ENCODE measurements at places on chromosomes 2 and 18.
A peak's percentile ranks its signal among the peaks of the same experiment; 100 is the strongest.

GRCh38 chr18:43620936-43621335 lies 343.6 kb upstream of the SYT4 start:
- peak; percentile 4 for DNase-seq

DNA sequence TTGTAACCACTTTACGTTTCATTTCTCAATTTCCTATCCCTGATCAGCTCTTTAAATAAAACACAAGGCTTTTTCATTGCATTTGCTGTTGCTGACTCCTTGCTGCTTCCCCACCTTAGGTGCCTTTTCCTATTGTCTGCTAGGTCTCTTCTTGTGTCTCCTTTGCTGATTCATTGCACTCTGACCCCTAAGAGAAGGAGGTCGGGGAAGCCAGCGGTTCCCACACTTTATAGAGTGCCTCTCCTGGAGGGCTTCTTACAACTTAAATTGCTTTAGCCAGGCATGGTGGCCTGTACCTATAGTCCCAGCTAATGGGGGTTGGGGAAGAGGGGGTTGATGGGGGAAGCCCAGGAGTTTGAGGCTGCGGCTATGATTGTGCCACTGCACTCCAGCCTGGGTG lies 495.0 kb downstream of the DLGAP1 start:
- DNase-seq: no peak

GRCh38 chr18:44682201-44682870 lies 1.6 kb downstream of the SETBP1 start:
- DNase-seq: no peak

GRCh38 chr18:24023185-24023814 lies 8.7 kb downstream of the TTC39C start:
- DNase-seq: no peak

DNA sequence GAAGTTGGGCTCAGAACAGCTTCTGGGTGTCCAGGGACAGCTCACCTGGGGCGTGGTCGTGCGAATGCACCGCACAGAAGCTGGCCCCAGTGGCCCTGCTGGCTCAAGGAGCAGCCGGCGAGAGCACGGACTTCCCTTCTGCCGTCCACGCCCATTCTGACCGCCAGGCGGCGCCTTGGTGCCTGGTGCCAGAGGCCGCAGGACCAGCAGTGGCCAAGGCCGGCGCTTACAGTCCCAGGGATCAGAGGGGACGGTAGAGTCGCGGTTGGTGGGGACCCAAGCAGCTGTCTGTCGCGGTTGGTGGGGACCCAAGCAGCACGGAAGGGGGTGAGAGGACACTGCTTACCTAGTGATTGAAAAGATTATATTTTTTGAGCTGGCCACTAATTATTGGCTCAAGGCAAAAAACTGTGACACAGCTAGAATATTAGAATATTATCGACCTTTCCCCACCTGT lies 25.7 kb downstream of the NPPC start:
- no peak for DNase-seq

- no peak for DNase-seq
Measured at GRCh38 chr2:219630770-219631405, 3.5 kb downstream of the SLC4A3 start.

GRCh38 chr2:42045352-42045751 lies 2.5 kb upstream of the PKDCC start:
- DNase-seq: no peak

- no peak for DNase-seq
Measured at GRCh38 chr2:44939106-44940048, 2.1 kb upstream of the SIX3 start.

- DNase-seq: no peak
Measured at GRCh38 chr2:238462782-238463396, 36.2 kb downstream of the ASB1 start.

GRCh38 chr2:156937430-156937829 lies 320.1 kb upstream of the GALNT5 start:
- no peak for DNase-seq

- DNase-seq: no peak
Measured at GRCh38 chr2:60608679-60609078, 55.2 kb upstream of the BCL11A start.

GRCh38 chr18:34158881-34159690 lies 65.6 kb downstream of the NOL4 start:
- DNase-seq: no peak

- no peak for DNase-seq
Measured at GRCh38 chr2:14635391-14635871, 2.9 kb downstream of the LRATD1 start.

GRCh38 chr18:1133541-1133940 lies 228.9 kb downstream of the ADCYAP1 start:
- DNase-seq: no peak

DNA sequence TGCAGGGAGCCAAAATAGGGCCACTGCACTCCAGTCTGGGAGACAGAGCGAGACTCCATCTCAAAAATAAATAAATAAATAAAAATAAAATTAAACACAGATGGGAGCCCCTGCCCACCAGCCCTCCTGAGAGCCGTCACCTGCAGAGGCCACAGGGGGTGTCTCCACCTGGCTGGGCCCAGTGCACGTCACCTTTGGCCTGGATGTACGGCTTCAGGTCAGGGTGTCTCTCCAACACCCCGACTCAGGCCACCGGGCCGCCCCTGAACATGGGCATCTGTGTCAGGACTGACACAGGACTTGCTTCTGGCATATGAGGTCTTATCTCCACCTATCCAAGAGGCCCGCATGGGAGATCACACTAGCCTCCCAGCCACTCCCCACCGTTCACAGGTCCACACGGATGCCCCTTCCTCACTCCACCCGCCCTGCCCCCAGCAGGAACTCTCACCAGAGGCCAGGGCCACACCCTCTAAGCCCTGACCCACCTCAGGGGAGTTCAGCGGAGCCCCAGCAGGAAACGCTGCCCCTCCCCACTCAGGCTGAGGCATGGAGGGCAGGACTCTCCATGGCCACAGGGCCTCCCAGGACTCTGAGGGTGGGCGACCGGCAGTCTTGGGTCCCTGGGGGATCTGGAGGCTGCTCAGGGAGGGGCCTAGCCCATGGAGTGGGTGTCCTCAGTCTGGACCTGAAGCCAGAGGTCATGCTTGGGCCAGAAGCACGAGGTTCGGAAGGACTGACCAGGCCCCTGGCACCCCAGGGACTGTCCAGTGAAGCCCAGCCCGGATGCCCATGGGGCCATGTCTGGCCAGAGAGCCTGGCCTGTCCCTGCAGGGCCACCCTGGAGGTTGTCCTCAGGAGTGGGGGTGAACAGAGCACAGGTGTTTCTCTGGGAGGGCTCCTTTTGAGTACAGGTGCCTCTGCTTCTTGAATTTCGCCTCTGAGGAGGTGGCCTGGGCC lies 1.6 kb upstream of the CROCC2 start:
- no peak for DNase-seq

DNA sequence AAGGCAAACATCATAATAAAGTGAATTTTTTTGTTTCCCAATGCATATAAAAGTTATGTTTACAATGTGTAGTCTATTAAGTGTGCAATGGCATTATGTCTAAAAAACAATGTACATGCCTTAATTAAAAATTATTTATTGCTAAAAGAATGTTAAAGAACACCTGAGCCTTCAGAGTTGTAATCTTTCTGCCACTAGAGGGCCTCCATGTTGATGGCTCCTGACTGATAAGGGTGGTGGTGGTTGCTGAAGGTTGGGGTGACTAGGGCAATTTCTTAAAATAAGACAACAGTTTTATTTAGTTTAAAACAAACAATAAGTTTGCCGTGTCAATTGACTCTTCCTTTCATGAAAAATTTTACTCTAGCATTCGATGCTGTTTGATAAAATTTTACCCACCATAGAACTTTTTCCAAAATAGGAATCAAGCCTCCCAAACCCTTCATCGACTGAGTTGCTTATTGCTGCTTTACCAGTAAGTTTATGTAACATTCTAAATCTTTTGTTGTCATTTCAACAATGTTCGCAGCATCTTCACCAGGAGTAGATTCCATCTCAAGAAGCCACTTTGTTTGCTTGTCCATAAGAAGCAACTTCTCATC lies 32.3 kb downstream of the MAP3K2 start:
- no peak for DNase-seq

GRCh38 chr2:237126519-237127174 lies 41.0 kb downstream of the COPS8 start:
- DNase-seq: no peak

DNA sequence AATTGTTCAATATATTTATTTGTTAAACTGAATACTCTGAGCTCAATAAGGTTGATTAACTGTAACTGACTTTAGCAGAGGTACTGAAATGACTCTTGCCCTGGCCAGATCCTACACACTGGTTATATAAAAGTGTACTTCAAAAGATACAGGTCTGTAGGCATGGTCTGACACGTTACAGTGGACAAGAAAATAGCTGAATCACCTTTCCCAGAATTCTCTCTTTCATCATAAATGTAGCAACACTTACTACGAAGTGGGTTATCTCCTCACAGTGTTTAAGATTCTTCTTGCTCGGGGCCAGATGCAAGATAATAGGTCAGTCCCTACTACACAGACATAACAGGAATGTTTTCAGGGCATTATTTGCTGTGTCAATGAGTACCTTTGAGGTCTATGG lies 107.0 kb upstream of the ZC3H15 start:
- DNase-seq: no peak

GRCh38 chr18:78571063-78571785 lies 408.4 kb upstream of the SALL3 start:
- no peak for DNase-seq

GRCh38 chr2:160054984-160055725 lies 7.3 kb downstream of the PLA2R1 start:
- DNase-seq: peak; percentile 27

DNA sequence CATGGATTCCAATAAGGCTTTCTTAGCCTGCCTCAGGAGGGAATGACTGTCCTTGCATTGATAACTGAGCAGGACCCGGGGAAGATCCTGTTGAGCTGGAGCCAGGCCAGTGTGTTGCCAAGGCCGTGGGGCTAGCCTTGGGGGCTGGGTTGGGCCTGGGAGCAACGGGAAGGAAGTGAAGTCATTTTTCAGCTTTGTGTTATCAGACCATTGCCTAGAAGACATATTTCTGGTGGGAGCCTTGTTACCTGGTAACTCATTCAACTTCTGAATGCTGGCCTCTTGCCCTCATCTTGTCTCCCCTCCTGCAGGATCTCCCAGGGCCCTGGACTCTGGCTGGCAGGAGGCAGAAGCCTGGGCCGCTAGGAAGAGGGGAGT lies 92.7 kb upstream of the MGAT5 start:
- no peak for DNase-seq

DNA sequence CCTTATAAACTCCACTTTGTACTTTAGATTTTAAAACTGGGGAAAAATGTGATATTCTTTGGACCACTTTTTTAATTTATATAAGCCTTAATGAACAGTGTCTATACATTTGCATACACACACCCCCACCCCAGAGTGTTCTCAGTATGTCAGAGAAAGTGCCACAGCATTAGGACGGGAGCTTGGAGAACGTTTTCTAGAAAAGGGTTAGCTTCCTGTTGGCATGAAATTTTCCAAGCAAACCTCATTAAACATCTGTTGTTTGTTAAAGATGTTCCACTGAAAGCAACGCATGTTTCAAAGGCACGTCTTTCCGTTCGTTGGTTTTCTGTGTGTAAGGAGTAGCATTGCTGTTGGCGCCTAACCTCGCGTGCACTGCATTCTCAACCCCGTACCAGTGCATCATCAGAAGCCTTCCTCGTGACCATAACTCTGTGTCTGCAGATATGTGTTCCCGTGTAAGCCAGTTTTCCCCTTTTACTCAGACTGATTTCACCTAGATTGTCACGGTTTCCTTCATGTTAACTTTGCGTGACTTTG lies 228.5 kb downstream of the ALPK2 start:
- DNase-seq: peak; percentile 45

DNA sequence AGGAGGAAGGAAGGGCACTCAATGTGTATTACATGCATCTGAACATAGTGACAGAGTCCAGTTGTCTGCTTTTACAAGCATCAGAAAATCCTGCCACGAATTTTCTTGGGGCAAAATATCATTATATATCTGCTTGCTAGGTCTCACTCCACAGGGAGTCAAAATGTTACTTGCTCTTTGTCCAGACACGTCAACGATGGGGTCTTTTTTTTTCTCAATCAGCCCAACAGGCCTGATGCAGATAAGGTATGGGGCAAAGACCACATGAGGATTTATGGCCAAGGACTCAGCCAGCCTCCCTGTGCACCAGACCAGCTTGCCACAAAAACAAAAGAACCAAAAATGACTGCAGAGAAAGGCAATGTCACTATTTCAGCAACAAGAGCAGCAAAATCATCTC lies 323.4 kb upstream of the PKDCC start:
- no peak for DNase-seq

GRCh38 chr2:11896386-11896785 lies 150.0 kb downstream of the LPIN1 start:
- no peak for DNase-seq

DNA sequence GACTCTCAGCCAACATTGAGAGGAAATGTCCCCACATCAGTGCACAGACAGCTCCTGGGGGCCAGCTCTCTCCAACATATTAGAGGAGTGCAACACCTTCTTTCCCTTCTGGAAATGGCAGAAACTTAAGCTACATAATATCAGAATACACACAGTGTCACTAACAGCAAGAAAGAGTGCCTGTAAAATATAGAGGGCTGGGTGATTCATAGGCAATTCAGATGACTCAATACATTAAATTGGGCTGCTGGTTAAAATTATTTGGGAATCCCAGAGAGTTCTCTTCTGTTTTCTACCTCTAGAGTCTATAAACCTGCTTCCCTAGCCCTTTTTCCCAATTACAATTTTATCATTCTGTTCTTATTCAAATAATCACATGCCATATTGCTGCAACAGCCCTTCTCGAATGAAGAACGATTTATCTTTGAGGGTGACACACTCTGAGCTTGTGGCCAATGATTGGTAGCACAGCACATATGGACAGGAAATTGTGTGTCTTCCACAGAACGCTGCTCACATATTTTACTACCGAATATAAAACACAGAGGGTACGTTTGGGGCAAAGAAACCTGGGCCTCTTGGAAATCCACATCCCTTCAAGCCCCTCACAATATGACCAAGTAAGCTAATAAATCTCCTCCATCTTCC lies 381.2 kb downstream of the MBD2 start:
- no peak for DNase-seq

DNA sequence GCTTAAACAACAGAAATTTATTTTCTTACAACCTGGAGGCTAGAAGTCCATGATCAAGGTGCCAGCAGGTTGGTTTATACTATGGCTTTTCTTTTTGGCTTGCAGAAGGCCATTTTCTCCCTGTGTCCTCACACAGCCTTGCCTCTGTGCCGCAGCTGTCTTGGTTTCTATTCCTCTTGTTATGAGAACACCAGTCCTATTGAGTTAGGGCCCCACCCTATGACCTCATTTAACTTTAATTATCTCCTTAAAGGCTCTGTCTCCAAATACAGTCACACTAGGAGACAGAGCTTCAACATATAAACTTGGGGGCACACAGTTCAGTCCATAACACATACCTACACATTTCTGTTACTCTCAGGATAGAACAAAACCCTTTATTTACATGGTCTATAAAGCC lies 17.3 kb upstream of the RHOB start:
- DNase-seq: no peak

GRCh38 chr2:8953525-8953924 lies 50.0 kb downstream of the MBOAT2 start:
- DNase-seq: no peak

DNA sequence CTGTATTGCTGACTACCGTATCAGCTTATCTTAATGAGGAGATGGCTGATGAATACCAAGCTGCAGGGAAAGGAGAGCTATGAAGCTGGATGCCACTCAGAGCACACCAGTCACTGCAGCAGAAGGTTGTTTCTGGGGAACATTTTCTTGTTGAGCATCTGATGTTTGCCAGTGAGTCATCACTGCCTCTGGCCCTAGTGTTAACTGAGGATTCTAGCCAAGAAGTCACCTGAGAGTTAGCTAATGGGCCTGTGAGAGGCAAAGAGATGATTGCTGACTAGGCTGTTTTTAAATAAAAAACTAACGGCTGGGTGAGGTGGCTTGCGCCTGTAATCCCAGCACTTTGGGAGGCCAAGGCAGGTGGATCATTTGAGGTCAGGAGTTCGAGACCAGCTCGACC lies 37.9 kb downstream of the CCDC150 start:
- no peak for DNase-seq

Measured in fibroblast of skin of left biceps (primary cell).